Activated CD4-positive, alpha-beta T cell treated with anti-CD3 and anti-CD28 coated beads, Interleukin-2, amount 10 ng/mL, durations not matched to agents 24 days and 14 days (primary cell): ENCODE measurements at places on chromosomes 3 and 15. TPM values are rescaled to one million over a fixed set of nuclear protein-coding genes. Genes with fewer than 3 reads are reported as not detected.

DNA sequence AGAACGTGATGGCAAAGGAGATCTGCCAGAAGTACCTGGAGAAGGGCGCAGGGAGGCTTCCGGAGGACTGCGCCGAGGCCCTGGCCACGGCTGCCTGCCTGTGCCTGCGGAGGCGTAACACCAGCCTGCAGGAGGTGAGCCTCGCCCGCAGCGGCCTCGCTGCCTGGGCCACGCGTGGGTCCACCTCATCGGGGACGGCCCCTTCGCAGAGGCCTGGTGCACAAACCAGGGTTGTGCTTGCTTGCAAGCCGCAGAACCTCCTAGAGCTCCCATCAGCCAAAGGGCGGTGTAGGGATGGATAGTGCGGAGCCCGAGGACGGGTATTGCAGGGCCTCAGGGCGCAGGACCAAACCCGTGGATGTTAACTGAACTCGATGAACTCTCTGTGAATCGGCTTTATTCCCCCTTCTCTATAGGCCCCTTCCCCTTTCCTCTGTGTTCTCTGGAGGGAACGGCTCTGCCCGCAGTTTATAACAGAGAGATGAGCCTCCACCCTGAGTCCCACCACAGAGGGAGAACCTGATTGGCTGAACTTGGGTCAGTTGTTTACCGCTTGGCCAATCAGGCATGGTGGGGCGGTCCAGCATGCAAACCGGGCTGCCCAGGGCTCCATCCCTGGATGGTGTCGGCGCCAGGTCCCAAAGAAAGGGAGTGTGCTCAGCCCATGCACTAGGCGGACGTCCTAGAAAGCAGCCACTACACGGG, 13.6 kb upstream of the TATDN2 start:
- DNase-seq: no peak
- no peaks in the 10 kb centered on the region for H3K27me3 ChIP-seq
- H3K4me3 ChIP-seq: no peak overlapping the region
- peaks cover 29% of the 10 kb centered on the region for H3K4me1 ChIP-seq
- H3K36me3 ChIP-seq: peaks cover 49% of the 10 kb centered on the region
- H3K27ac ChIP-seq: no peak overlapping the region

- H3K27me3 ChIP-seq: no peaks in the 10 kb centered on the region
- H3K4me3 ChIP-seq: no peak overlapping the region
- H3K36me3 ChIP-seq: peaks cover 4% of the 10 kb centered on the region
- no peak for DNase-seq
Observed at GRCh38 chr3:182971637-182972036, 8.7 kb downstream of the DCUN1D1 start.

Gene CHAC1
- total RNA-seq: 8.4 and 9.8 TPM in 2 replicates

Gene LMAN1L
- 0.33 and 0.36 TPM in 2 replicates for total RNA-seq

GRCh38 chr3:127536830-127537812, 53.4 kb downstream of the TPRA1 start:
- H3K27ac ChIP-seq: no peak overlapping the region
- H3K36me3 ChIP-seq: no peaks in the 10 kb centered on the region
- no peak for DNase-seq

- no peak overlapping the region for H3K27ac ChIP-seq
- H3K27me3 ChIP-seq: no peaks in the 10 kb centered on the region
- no peak for DNase-seq
- H3K4me1 ChIP-seq: peaks cover 7% of the 10 kb centered on the region
- no peaks in the 10 kb centered on the region for H3K36me3 ChIP-seq
- no peak overlapping the region for H3K4me3 ChIP-seq
Observed at GRCh38 chr3:128368626-128369025, 98.1 kb downstream of the DNAJB8 start.

GRCh38 chr3:35675206-35675605, 35.9 kb downstream of the ARPP21 start:
- H3K27me3 ChIP-seq: no peaks in the 10 kb centered on the region
- H3K4me1 ChIP-seq: no peaks in the 10 kb centered on the region
- no peak overlapping the region for H3K27ac ChIP-seq
- DNase-seq: no peak

- H3K36me3 ChIP-seq: no peaks in the 10 kb centered on the region
- peaks cover 12% of the 10 kb centered on the region for H3K27me3 ChIP-seq
- no peak overlapping the region for H3K27ac ChIP-seq
- no peak overlapping the region for H3K4me3 ChIP-seq
- no peak for DNase-seq
Observed at GRCh38 chr3:190429681-190430080, 20.0 kb downstream of the TMEM207 start.

GRCh38 chr15:69628256-69629093, 175.9 kb downstream of the RPLP1 start:
- peaks cover 26% of the 10 kb centered on the region for H3K27me3 ChIP-seq
- no peak for DNase-seq
- H3K4me3 ChIP-seq: no peak overlapping the region
- peaks cover 23% of the 10 kb centered on the region for H3K4me1 ChIP-seq
- no peak overlapping the region for H3K27ac ChIP-seq
- no peaks in the 10 kb centered on the region for H3K36me3 ChIP-seq

GRCh38 chr15:54064365-54064764, 86.1 kb downstream of the UNC13C start:
- no peak for DNase-seq
- no peaks in the 10 kb centered on the region for H3K27me3 ChIP-seq
- H3K4me1 ChIP-seq: no peaks in the 10 kb centered on the region
- no peak overlapping the region for H3K27ac ChIP-seq
- H3K4me3 ChIP-seq: no peak overlapping the region
- H3K36me3 ChIP-seq: no peaks in the 10 kb centered on the region

DNA sequence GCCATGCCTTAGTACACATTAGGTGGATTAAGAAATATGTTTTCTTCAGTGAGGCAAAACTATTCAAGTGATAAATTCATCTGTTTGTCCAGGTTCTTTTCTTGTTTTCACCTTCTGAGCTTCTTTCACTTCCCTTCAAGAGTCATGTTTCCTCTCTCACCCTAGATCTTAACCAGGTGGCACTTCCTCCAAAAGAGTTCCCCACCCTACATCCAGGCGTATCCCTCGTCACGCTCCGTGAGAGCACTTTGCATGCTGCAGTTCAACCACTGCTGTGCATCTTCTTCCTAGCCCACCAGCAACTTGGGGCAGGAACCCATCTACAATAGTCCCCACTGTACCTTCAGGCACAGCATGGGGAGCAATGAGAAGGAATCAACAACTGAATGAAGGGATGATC, 28.9 kb downstream of the OSBPL10 start:
- H3K36me3 ChIP-seq: peaks cover 2% of the 10 kb centered on the region
- peaks cover 4% of the 10 kb centered on the region for H3K4me1 ChIP-seq
- no peak for DNase-seq

Gene KCNAB1
- total RNA-seq: not detected in 2 replicates

Gene MYZAP
- not detected in 2 replicates for total RNA-seq

GRCh38 chr3:165827883-165828282, 9.3 kb downstream of the BCHE start:
- no peaks in the 10 kb centered on the region for H3K27me3 ChIP-seq
- no peaks in the 10 kb centered on the region for H3K4me1 ChIP-seq
- no peak overlapping the region for H3K4me3 ChIP-seq
- no peak overlapping the region for H3K27ac ChIP-seq
- no peaks in the 10 kb centered on the region for H3K36me3 ChIP-seq
- DNase-seq: no peak
